NCI-H460 (cell line): ENCODE measurements at places on chromosomes 4 and X. TPM values are rescaled to one million over a fixed set of nuclear protein-coding genes. Genes with fewer than 3 reads are reported as not detected.

L1CAM gene
- 27.2 and 29.9 TPM in 2 replicates for total RNA-seq

GUCY1A1 gene
- 0.55 and 0.92 TPM in 2 replicates for total RNA-seq

MAGED4B gene
- total RNA-seq = 3.3 and 3.8 TPM in 2 replicates

PPAT gene
- total RNA-seq = 39.1 and 39.8 TPM in 2 replicates

SLC25A31 gene
- total RNA-seq = not detected in 2 replicates

DRD5 gene
- not detected in 2 replicates for total RNA-seq

NXF3 gene
- not detected in 2 replicates for total RNA-seq
